Bone marrow (tissue), 2 donors: ENCODE measurements at places on chromosomes 13 and 19.

GRCh38 chr19:2123682-2124387 lies 27.1 kb downstream of the IZUMO4 start:
- no peak for DNase-seq

- DNase-seq: no peak
Measured at GRCh38 chr13:45953082-45953481, 99.5 kb downstream of the ZC3H13 start.

GRCh38 chr13:44110091-44110621 lies 230.5 kb downstream of the LACC1 start:
- DNase-seq: no peak

DNA sequence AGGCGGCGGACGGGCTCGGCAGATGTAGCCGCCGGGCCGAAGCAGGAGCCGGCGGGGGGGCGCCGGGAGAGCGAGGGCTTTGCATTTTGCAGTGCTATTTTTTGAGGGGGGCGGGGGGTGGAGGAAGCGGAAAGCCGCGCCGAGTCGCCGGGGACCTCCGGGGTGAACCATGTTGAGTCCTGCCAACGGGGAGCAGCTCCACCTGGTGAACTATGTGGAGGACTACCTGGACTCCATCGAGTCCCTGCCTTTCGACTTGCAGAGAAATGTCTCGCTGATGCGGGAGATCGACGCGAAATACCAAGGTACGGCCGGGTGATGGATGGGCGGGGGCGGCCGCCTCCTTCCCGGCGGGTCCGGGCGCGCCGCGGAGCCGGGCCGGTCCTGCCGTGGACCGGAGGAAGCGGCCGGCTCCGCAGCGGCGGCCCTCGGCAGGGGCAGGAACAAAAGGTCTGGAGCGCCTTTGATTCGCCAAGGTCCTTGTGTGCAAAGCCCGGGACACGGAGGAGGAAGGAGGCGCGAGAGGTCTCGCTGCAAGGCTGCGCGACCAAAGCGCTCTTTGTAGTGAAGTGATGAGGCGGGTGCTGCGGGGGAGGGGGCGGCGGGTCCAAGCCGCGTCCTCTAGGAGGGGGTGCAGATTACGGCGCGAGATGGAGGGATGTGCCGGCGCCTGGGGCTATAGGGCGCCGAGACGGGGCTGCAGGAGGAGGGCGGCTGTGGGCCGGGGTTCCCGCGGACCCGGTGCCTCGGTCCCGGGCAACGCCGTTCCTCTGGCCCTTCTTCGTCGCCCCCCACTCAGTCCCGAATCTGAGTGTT lies 689 bp downstream of the ING1 start:
- DNase-seq: peak; percentile 65

- no peak for DNase-seq
Measured at GRCh38 chr19:47679922-47680857, 33.0 kb upstream of the EHD2 start.

DNA sequence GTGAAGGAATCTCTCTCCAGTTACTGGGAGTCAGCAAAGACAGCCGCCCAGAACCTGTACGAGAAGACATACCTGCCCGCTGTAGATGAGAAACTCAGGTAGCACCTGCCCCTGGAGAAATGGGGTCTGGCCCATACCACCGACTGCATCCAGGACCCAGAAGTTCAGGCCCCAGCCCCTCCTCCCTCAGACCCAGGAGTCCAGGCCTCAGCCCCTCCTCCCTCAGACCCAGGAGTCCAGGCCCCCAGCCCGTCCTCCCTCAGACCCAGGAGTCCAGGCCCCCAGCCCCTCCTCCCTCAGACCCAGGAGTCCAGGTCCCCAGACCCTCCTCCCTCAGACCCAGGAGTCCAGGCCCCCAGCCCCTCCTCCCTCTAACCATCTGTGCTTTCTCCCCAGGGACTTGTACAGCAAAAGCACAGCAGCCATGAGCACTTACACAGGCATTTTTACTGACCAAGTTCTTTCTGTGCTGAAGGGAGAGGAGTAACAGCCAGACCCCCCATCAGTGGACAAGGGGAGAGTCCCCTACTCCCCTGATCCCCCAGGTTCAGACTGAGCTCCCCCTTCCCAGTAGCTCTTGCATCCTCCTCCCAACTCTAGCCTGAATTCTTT lies 3.0 kb downstream of the APOC2 start:
- no peak for DNase-seq

GRCh38 chr19:51777570-51778462 lies 16.8 kb downstream of the FPR2 start:
- peak; percentile 54 for DNase-seq

DNA sequence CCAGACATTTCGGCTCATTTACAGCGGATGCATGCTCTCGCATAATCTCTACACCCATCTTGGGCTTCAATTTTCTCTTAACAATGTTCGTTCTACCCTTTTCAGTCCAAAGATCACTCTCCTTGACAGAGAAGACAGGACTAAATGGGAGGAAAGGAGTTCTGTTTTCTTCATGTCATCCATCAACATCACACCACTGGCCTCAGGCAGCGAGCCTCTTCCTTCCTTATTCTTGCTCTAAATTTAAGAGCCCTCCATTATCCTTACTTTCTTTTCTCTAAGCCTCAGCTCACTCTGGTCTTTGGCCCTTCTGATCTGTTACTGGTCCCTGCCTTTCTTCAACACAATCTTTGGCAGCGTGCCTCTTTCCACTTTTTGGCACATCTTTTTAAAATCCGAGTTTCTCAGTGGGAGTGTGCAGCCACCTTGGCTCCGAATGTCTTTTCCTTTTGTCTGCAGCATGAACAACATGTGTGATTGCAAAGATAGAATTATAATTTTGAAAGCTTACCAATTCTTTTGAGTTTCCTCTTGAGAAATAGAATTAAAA lies 98.7 kb downstream of the FAM216B start:
- peak; percentile 11 for DNase-seq

GRCh38 chr13:41457589-41458186 lies 338 bp downstream of the RGCC start:
- DNase-seq: no peak

DNA sequence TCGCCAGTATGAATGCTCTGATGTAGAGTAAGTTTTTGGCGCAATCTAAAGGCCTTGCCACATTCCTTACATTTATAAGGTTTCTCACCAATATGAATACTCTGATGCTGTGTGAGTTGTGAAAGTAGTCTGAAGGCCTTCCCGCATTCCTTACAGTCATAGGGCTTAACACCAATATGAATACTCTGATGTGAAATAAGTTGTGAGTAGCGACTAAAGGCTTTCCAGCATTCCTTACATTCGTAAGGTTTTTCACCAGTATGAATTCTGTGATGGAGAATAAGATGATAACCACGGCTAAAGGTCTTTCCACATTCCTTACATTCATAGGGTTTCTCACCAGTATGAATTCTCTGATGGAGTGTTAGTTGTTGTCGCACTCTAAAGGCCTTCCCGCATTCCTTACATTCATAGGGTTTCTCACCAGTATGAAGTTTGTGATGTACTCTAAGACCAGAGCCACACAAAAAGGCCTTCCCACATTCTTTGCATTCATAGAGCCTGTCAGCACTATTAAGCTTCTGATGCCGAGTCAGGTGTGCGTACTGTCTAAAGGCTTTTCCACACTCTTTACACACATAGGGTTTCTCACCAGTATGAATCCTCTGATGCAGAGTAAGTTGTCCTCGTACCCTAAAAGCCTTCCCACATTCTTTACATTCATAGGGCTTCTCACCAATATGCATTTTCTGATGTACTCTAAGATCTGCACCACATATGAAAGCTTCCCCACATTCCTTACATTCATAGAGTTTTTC lies 14.1 kb upstream of the ZFP14 start:
- DNase-seq: no peak

GRCh38 chr19:29843180-29844051 lies 31.6 kb downstream of the CCNE1 start:
- no peak for DNase-seq

- no peak for DNase-seq
Measured at GRCh38 chr13:111411151-111411858, 90.9 kb downstream of the TEX29 start.

DNA sequence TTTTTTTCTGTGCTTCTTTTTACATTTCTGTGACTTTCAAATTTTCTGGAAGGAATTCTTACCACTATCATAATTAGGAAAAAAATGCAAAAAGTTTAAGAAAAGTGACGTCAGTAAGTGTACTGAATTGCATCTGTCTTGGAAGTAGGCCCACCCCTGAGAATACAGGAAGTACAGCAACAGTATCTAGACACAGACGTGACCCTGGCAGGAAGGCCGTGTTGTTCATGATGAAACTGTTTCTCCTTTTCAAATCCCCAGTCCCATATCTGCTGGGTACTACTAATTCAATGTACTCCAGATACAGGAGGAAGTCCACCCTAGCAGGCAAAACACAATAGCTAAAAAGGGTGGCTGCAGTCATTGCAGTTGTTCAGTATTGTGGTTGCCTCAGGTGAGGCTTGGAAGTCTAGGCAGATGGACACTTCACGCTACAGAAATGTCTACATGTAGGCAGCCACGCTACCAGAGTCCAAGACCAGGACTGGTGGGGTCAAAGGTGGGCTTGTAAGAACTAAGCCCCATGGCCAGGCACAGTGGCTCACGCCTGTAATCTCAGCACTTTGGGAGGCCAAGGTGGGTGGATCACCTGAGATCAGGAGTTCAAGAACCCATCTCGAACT lies 49.6 kb upstream of the MED4 start:
- peak; percentile 85 for DNase-seq

GRCh38 chr19:41866284-41866683 lies 6.2 kb downstream of the RPS19 start:
- DNase-seq: no peak

DNA sequence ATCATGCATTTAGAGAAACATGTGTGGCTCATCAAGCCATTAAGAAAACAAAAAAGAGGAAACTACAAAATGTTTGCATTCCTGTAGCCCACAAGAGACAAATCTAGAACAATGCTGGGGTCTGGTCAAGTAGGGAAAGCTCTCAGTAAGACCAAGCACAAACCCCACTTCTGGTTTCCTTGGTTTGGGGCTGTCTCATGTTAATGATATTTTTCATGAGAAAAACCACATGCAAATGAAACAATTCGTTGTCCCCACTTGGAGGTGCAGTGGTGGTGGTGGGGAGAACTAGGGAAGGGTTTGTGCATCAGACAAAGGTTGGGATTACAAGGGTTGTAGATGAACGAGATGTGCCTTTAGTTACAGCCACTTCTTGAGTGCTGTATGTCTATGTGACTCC lies 7.0 kb upstream of the RB1 start:
- no peak for DNase-seq

- DNase-seq: no peak
Measured at GRCh38 chr13:112964971-112965492, 4.0 kb upstream of the MCF2L start.

DNA sequence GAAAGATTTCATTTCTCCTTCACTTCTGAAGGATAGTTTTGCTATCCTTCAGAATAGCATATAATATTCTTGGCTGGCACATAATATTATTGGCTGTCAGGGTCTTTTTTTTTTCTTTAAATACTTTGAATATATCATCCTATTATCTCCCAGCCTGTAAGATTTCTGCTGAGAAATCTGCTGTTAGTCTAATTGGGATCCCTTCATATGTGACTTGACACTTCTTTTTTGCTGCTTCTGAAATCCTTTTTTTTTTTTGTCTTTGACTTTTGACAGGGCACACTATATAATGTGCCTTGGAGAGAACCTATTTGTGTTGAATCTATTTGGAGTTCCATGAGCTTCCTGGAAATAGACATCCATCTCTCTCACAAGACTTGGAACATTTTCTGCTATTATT lies 136.9 kb upstream of the UBL3 start:
- DNase-seq: no peak

GRCh38 chr19:11361771-11362731 lies 6.8 kb downstream of the PLPPR2 start:
- DNase-seq: no peak

- no peak for DNase-seq
Measured at GRCh38 chr19:18309525-18310064, 13.3 kb downstream of the LSM4 start.

DNA sequence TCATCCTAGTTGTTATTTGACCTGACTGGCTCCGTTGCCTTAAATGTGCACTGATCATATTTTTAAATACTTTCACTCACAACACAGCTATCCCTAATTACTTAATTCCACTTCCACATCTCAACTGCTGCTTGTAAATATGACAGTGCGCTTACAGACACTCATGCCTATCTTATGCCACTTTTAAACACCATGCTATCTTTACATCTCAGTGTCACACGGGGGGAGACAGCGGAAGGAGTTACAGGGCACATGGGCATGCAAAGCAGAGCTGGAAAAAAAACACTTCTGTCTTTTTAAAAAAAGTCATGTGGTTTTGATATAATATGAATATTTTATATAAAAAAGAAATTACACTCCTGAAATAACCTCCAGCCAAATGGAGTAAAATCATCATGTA lies 44.1 kb downstream of the SMAD9 start:
- DNase-seq: no peak

DNA sequence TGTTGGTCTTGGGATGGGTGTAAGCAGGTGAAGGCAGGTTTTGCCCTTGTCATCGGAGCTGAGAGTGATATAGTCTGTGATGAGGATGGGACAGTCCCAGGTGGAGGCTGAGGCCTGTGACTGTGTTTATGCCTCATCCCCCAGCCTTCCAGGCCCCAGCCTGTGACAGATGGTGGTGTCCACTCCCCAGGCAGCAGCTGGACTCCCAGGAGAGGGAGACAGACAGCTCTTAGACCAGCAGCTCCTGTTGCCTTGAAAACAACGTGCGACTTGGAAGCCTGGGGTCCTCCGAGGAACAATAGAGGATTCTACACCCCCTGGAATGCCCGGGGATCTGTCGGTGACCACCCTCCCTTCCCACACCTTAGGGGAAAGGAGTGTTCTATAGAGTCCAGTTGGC lies 63.8 kb downstream of the CHST8 start:
- DNase-seq: no peak

GRCh38 chr13:40254394-40254793 lies 412.0 kb downstream of the FOXO1 start:
- no peak for DNase-seq

DNA sequence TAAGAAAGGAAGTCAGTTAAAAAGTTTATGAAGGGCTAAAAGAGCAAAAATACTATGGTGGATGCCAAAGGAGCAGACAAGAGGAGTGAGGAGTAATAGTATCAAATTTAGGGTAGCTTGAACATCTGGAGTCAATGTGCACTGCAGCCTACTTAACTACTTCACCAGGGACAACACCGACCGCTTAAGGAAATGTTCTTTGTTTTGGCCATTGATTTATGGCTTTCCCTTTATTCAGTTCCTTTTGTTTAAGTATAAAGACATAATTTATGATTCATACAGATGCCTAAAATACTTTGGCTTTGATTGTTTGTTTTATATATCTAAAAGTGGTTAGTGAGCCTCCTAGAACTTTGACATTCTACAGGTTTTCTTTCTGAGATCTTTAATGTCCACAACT lies 276.3 kb upstream of the PRR20A start:
- DNase-seq: no peak

- DNase-seq: no peak
Measured at GRCh38 chr13:27821566-27821965, 29.3 kb downstream of the GSX1 start.

- no peak for DNase-seq
Measured at GRCh38 chr13:20686863-20687579, 16.5 kb upstream of the IL17D start.

- no peak for DNase-seq
Measured at GRCh38 chr13:112651311-112651710, 38.5 kb upstream of the ATP11A start.

- peak; percentile 84 for DNase-seq
Measured at GRCh38 chr13:52652980-52653303, 306 bp downstream of the SUGT1 start.
